ENCODE measurements at places on chromosomes 1 and 21. TPM values are rescaled to one million over a fixed set of nuclear protein-coding genes. Genes with fewer than 3 reads are reported as not detected.

GRCh38 chr1:185603158-185603557 lies 131.0 kb upstream of the HMCN1 start:
- DNase-seq: no peak
- H3K36me3 ChIP-seq: no peaks in the 10 kb centered on the region
- H3K27ac ChIP-seq: no peak overlapping the region
- H3K27me3 ChIP-seq: no peaks in the 10 kb centered on the region

GRCh38 chr1:61138921-61139774 lies 56.8 kb downstream of the NFIA start:
- H3K4me1 ChIP-seq: peaks cover 15% of the 10 kb centered on the region
- DNase-seq: peak; percentile 45
- H3K4me3 ChIP-seq: no peak overlapping the region
- H3K27me3 ChIP-seq: no peaks in the 10 kb centered on the region

GRCh38 chr1:100494393-100495084 lies 43.4 kb upstream of the GPR88 start:
- no peak overlapping the region for H3K4me3 ChIP-seq
- no peak overlapping the region for H3K27ac ChIP-seq
- H3K36me3 ChIP-seq: no peaks in the 10 kb centered on the region
- no peaks in the 10 kb centered on the region for H3K4me1 ChIP-seq

GRCh38 chr1:119646521-119647227 lies 1.4 kb downstream of the ZNF697 start:
- DNase-seq: peak; percentile 89
- peaks cover 15% of the 10 kb centered on the region for H3K4me1 ChIP-seq
- H3K27me3 ChIP-seq: no peaks in the 10 kb centered on the region
- H3K27ac ChIP-seq: peak overlapping the region; percentile 90

GRCh38 chr1:239418681-239419080 lies 32.3 kb downstream of the CHRM3 start:
- H3K36me3 ChIP-seq: no peaks in the 10 kb centered on the region
- no peak overlapping the region for H3K27ac ChIP-seq
- H3K4me1 ChIP-seq: no peaks in the 10 kb centered on the region
- no peak overlapping the region for H3K4me3 ChIP-seq
- DNase-seq: no peak

Gene MOB3C
- 12.1 TPM for total RNA-seq
